ENCODE measurements at places on chromosomes 7 and 10.

DNA sequence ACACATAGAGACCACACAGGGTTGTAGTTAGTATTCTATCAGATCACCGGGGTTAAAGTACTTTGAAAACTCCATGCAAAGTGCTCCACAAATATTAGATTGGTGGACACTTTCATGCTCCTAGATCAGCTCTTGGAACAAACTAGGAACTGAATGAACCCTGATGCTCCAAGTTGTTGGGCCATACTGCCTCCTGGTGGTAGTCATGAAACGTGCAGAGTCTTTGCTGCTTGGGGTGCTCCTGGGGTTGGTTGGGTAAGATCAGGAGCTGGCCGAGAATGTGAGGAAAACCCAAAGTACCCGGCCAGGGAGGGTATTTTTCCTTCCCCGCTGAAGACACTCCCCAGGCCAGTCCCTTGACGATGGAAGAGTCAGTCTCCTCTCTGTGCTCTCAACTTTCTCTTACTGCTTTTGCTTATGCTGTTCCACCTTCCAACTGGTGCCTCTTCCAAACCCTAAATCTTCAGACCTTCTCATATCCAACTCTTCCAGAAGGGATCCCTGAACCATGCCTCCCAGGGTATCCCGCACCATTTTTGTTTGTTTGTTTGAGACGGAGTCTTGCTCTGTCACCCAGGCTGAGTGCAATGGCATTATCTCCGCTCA, 918 bp upstream of the RPEL1 start:
- peak; percentile 19 for DNase-seq

DNA sequence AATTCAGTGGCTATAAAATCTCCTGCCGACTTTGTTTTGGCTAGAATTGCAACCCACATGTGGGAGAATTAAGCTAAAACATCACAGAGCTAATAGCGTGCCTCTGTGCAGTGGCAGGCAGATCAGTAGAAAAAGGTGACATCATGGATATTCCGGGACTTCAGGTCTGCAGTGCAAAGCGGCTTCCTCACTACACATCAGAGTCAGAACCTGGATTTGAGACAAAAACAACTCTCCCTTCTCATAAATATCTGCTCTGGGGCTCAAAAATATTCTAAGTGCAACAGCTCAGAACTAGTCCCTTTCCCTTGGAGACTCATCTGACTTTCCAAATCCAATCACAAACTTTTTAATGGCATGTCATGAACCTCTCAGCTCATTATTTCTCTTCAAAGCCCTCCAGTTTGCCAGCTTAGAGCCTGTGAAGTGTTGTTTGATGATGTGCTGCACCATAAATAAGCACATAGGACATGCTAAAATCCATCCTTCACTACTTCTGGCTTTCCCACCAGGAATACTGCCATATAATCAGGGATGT, 337.1 kb downstream of the RNLS start:
- no peak for DNase-seq

DNA sequence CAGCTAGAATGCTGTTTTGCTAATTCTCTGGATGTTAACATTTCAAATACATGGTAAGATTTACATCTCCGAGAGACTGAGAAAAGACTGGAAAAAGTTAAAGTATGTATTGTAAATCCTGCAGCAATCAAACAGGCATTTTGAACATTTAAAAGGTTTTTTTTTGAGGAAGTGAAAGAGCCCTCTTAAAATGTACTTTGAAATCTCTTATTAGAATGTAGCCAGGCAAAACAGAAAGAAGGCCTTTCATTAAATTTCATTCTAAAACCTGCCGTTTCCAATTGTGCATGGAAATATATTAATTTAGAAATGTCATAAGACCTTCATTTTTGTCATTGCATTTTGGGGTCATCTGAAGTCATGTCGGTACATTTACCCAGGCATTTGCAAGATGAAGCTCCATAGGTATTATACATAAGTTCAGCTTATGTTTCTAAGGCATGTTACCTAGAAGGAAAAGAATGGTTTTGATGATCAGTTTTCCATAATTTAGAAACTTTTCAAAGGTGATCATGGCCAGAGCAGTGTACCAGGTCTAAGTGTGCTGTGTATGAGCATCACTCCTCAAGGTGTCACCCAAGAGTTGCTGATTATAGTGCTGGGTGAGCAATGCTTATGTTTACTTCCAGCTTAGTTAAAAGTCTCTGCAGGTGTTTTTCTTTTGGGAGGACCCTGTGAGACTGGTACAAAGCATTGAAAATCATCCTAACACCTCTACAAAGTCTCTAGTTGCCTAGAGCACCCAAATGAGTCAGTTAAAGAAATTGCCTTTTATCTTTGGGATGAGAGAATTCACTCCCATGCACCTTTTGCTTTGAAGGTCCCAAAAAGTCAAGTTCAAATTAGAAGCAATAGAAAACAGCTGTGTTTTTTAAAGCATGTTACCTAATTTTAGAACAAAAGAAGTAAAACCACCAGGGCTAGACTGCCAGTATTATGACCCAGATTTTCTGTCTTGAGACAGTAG, 7.1 kb downstream of the ZNF736 start:
- DNase-seq = no peak

- no peak for DNase-seq
Observed at GRCh38 chr7:17307969-17308648, 9.7 kb downstream of the AHR start.

GRCh38 chr7:17661982-17662585, 278.2 kb downstream of the SNX13 start:
- DNase-seq = no peak

- no peak for DNase-seq
Observed at GRCh38 chr10:11425676-11426075, 185.8 kb downstream of the USP6NL start.

DNA sequence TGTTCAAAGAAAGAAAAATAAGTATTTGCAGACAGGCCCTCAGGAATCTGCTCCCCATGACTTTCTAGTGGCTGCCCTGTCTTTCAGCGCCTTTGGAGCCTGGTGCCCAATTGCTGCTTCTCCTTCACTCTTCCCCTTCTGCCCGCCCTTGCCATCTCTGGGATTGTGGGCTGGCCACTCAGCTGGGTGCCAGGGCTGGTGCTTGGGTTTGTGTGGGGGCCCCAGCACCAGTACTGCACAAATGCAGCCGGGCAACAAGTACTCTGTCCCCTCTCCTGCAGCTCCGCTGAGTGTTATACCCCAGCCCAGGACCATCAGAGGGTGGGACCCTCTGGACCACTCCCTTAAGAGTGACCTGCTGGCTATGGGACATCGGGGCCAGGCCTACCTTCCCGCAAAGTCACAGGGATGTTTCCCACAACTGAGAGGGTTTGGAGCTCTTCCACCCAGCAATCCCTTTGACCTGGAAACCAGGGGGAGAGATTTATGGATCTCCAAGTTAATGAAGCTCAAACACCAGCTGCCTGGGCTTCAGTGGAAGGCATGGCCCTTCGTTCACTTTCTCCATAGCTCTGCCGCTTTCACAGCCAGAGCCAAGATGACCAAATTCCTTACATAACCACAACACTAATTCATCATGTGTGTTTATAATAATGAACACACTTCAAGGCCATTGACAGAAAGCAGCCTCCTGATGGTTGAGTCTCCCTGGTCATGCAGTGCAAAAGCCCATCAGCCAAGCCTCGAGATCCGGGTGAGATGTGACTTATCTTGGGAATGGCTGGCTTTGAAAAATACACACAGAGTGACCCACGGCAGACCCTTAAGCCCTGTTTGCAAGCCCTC, 313.9 kb upstream of the ZNF32 start:
- DNase-seq = no peak

DNA sequence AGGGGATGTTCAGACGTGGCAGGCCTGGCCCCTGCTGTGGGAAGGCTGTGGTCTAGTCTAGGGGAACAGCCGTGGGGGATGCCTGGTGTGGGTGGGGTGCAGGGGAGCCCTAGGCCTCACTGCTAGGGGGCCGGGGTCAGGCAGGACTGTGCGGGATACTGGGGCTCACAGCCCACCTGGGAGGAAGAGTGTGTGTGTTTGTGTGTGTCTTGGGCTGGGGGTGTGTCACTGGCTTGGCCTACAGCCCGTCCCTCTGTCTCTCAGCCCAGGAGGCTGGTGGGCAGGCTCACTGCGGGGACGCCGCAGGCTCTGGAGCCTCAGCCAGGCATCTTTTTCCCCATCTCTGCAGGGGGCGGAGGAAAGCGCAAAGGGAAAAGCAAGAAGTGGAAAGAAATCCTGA, 118.8 kb downstream of the GRK5 start:
- DNase-seq = no peak

- no peak for DNase-seq
Observed at GRCh38 chr10:106716381-106716780, 448.1 kb downstream of the SORCS1 start.

DNA sequence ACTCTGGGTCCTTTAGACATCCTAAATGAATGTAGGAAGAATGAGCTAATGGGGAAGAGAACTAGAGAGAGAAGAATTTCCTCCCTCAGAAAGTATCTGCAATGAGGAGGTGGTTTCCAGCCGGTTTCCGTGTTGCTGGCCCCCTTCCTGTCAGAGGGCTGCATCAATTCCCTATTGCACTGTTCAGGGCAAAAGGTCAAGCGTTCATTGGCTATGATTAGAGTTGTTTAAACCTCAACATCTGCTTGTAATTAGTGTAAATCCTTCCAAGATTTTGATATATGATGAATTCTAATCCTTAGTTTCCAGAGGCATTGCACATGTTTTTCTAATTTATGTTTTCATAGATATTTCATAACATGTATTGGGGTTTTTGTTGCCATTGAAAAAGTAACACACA, 107.3 kb upstream of the SGCE start:
- DNase-seq = no peak

GRCh38 chr10:8539056-8539455, 484.6 kb downstream of the GATA3 start:
- no peak for DNase-seq

DNA sequence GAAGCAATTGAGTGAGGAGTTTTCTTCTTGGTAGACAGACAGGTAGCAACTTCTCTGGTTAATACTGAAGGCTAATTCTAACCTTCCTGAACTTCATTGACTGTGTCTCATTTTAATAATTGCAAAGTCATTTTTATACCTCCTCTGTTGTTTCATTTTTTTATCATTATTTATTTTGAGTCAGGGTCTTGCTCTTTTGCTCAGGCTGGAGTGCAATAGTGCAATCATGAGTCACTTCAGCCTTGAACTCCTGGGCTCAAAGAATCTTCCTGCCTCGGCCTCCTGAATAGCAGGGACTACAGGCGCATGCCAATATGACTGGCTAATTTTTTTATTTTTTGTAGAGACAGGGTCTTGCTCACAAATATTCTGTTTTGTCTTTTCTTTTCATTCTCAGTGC, 45.4 kb downstream of the APBB1IP start:
- DNase-seq = no peak

- no peak for DNase-seq
Observed at GRCh38 chr7:128378637-128379036, 17.1 kb upstream of the PRRT4 start.

DNA sequence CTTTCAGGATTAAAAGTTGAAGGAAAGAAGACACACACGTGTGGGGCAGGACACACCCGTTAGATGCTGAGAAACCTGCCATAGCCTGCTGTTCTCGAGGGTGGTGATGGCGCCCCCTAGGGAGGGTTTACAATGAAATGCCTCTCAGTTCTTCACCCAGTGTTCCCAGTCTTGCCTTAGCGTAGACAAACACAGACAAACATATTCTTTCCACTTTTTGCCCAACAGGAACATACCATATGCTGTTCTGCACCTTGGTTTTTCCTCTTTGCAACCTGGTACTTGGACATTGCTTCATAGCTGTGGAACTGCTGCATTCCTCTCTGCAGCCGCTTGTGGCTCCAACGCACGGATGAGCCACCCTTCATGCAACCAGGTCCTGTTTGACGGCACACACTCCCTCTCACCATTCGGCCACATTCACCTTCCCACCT, 23.3 kb upstream of the HSPA12A start:
- DNase-seq = no peak

- no peak for DNase-seq
Observed at GRCh38 chr7:28338041-28338440, 74.3 kb upstream of the CREB5 start.

- no peak for DNase-seq
Observed at GRCh38 chr7:90858546-90858945, 262.4 kb downstream of the CDK14 start.

DNA sequence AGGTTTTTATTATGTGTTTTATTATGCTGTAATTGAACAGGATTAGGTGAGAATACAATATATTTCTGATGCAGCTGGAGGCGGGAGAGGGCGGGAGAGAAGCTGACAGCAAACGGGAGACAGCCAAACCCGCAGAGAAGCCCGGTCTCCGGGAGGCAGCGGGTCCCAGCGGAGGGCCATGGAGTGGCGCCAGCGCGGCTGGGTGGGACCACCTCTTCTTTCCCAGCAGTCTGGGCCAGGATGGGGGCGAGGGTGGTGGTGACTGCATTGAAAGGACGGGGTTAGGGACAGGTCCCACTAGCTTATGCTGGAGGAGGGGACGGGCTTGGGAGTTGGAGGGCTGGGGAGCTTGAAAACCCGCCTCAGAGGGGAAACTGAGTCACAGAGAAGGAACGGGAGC, 14.5 kb upstream of the KAZALD1 start:
- DNase-seq = no peak

- DNase-seq = no peak
Observed at GRCh38 chr7:153383781-153384180, 624.2 kb downstream of the ACTR3B start.

GRCh38 chr10:118594392-118595063, 920 bp downstream of the PRLHR start:
- peak; percentile 16 for DNase-seq

- no peak for DNase-seq
Observed at GRCh38 chr7:63918986-63919385, 79.7 kb upstream of the ZNF722 start.

- no peak for DNase-seq
Observed at GRCh38 chr7:137930581-137930980, 71.3 kb downstream of the CREB3L2 start.

- no peak for DNase-seq
Observed at GRCh38 chr7:38000272-38000671, 79.8 kb downstream of the EPDR1 start.

DNA sequence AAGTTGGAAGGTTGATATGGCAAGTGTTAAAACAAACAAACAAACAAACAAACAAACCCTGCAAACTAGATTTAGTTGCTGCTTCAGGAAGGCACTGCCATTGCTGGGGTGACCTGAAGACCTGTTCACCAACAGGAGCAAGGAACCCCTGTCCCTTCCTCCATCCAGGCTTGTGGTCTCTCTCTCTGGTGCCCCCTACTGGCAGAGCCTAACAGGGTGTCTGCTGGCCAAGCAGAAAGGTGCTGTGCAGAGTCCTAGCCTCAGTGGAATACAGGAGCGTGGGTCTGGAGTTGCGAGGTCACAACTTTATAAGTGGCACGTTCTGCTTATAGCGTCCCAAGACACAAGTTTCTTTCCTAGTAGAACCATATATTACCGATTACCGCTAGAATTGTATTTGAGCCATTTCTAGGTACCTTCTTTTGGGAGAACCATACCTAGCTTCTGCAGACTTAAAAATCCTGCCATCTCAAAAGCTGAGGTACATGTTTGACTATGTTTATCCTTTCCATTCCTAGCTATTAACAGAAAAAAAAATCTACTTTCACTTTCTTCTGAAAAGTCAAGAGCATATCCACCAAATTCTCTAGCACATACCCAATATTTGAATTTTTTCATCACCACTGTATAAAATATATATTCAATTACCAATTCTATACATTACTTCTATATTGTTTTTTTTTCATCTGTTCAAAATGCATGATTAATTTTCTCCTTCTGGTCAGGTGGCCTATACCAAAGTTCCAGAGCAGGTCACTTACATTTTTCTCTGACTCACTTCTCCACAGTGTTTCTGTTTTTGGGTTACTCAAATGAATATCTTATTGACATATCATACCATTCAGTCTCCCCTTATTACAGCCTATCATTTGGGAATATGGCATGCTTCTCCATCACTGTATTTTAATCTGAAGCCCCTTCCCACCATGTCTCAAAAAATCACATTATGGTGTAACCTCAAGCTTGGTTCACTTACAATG, 29.1 kb upstream of the CALD1 start:
- DNase-seq = peak; percentile 29

- no peak for DNase-seq
Observed at GRCh38 chr7:121351682-121352081, 22.9 kb downstream of the WNT16 start.
